ENCODE measurements at places on chromosomes 1 and 21.

DNA sequence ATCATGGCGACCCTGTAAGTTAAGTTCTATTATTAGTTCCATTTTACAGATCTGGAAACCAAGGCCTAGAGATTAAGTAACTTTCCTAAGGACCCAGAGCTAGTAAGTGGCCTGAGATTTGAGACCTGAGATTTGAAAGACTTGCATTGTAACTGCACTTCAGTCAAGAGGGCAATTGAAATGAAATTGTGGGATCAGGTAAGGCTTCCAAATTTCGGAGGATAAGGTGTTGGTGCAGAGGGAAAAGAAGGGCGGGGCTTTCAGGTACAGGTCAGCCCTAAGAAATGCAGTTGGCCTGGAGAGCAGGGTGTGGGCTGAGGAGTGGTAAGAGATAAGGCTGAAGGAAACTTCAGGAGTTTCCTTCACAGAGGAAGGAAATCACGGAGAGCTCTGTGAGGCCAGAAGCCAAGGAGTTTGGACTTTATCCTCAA lies 51.1 kb downstream of the SLC16A1 start:
- no peak for DNase-seq

DNA sequence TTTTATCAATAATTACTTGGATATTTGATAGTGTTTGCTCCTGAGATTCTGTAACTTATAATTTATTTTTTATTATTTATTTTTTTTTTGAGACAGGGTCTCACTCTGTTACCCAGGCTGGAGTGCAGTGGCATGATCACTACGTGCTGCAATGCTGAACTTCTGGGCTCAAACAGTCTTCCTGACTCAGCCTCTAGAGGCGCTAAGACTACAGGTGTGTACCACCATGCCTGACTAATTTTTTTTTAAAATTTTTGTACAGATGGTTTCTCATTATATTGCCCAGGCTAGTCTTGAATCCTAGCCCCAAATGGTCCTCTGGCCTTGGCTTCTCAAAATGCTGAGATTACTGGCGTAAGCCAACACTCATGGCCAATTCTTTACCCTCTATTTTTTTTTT lies 845.5 kb upstream of the ADGRL4 start:
- peak; percentile 18 for DNase-seq

- DNase-seq, result peak; percentile 71
Measured at GRCh38 chr1:112395256-112395820, 676 bp upstream of the CTTNBP2NL start.

DNA sequence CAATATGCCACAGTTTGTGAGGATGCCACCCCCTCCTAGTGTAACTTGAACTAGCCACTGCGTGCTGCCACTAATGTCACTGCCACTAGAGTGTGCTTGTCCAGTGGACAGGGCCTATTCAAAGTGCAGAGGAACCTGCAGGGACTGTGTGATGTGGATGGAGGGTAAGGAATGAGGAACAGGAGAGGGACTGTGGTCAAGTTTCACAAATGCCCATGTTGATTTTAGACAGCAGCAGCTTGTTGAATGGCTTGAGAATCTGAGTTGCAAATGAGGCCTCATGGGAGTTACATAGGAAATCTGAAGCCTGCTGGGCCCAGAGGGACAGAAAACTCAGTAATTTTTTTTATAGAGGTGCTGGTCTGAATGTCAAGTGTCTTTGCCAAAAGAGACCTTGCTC lies 112.3 kb downstream of the HHAT start:
- no peak for DNase-seq

GRCh38 chr1:162987866-162988265 lies 81.3 kb upstream of the RGS4 start:
- DNase-seq, result no peak

Data from neural progenitor cell (in vitro differentiated cells).